ENCODE measurements at places on chromosomes 6 and 20.

DNA sequence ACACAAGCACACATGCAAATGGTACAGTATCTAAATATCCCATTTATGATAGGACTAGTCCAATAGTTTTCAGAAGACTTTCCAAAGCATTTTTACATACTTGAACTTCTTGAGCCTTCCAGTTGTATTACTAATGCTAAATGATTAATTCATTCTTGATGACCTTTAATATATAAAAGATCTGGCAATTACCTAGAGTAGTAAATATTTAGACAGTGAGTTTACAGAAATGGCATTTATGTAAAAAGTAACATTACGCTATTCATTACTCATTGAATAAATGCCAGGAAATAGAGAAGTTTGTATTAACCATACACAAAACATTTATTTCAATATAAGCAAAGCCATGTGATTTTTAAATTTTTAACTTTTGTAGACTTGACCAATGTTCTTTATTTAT, 158.8 kb downstream of the DST start:
- DNase-seq = no peak

GRCh38 chr6:141552463-141552862, 580.3 kb upstream of the GJE1 start:
- DNase-seq = peak; percentile 81

GRCh38 chr6:38990475-38990874, 58.1 kb upstream of the GLP1R start:
- no peak for DNase-seq

DNA sequence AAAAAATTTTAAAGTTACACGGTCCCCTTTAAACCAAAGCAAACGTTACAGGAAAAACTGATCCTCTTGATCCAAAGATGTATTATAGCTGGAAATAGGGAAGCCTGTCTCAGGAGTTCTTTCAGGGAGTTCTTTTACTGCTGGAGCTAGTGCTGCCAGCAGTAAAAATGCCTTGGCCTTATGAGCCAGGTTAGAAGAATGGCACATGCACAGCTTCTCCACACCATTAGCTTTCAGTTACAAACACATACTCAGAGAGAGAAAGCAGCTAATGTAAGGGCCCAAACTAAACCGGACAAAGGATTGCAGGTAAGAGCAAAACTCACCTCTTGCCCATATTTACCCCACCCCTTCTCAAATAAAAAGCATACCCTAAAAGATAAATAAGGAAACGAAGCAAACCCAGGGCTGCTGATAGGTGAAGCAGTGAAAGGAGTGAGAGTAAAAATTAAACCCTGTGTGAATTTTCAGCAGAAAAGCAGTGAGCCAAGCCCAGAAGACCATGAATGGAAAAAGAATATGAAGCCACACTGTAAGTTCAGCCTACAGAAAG, 19.0 kb downstream of the TBC1D20 start:
- DNase-seq = no peak

GRCh38 chr20:641516-641875, 11.5 kb downstream of the SRXN1 start:
- peak; percentile 26 for DNase-seq
